ENCODE measurements at places on chromosomes 12 and 14. TPM values are rescaled to one million over a fixed set of nuclear protein-coding genes. Genes with fewer than 3 reads are reported as not detected.

Gene NGB
- total RNA-seq = not detected

Gene COL2A1
- total RNA-seq = 0.13 TPM

Gene LRRC9
- 0.24 TPM for total RNA-seq

Gene DCD
- total RNA-seq = not detected

Gene RNASE1
- 171 TPM for total RNA-seq

Gene OR10P1
- total RNA-seq = not detected

DNA sequence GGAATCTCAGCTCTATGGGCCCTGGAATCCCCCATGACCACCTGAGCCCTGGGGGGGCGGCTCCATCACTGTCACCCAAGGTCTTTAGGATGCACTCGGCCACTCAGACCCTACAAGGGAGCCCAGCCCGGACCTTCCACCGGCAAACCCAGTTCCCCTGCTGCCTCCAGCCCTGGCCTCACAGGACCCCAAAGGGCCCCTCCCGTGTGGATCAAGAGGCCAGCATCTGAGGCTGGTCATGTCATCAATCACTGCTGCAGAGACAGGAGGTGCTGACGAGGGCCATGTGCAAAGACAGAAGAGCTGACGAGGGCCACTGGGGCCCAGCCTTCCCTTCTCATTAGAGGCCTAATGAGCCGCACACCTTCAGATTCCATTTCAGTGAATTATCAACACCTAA is 39.0 kb upstream of the SFSWAP start:
- no peak for DNase-seq

GRCh38 chr12:65081496-65081895 is 39.6 kb downstream of the WIF1 start:
- DNase-seq = no peak

DNA sequence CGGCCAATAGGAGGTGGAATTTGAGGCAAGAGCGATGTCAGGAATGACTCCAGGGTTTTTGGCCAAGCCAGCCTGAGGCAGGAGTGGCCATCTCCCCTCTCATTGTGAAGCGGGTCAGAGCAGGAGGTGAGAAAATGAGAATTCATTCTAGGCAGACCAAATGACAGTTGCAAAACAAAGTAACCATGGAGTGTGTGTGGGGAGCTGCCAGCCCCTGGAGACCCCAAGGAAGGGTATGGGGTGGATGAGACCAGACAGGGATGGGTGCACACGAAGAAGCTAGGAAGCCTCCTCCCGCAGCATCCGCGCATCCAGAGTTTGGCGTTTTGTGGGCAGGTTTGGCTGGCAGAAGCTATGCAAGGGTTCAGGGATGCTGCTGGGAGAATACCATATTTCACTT is 38.8 kb downstream of the FZD10 start:
- DNase-seq = peak; percentile 65

- DNase-seq = no peak
These were observed 64.3 kb upstream of the STON2 start for GRCh38 chr14:81464253-81465002.

DNA sequence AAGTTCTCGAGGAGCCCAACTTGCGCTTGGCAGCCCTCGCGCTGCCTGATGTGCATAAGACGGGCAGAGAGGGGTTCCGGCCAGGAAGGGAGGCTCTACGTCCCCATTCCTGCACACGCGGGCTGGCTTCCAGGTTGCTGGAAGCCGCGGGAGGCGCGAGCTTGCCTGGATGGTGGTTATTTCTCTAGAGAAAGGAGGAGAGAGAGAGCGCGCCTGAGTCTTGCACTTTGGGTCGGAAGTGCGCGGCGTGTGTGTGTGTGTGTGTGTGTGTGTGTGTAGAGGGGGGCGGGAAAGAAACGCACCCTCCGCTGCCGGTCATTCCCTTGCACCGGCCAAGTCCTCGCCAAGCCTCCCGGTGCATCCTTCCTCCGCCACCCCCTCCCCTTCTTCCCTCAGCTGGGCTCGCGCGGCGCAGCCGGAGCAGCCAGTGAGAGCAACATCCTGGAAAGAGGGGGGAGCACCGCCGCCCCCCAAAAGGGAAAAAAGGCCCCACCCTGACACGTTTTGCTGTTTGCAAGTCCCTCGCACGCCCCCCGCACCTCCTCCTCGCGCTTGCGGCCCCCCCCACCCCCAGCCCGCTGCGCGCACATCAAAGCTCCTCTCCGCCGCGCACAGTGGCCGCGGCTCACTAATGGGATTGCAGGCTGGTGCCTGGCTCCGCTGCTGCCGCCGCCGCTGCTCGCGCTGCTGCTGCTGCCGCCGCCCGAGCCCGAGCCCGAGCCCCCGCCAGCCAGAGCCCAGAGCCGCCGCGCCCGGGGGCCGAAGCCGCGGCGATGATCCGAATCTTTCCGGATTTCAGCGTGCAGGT is 4.4 kb upstream of the NPAS3 start:
- DNase-seq = no peak

GRCh38 chr14:100278702-100279101 is 27.5 kb downstream of the SLC25A29 start:
- no peak for DNase-seq

GRCh38 chr14:99402950-99403349 is 77.7 kb downstream of the SETD3 start:
- DNase-seq = no peak

DNA sequence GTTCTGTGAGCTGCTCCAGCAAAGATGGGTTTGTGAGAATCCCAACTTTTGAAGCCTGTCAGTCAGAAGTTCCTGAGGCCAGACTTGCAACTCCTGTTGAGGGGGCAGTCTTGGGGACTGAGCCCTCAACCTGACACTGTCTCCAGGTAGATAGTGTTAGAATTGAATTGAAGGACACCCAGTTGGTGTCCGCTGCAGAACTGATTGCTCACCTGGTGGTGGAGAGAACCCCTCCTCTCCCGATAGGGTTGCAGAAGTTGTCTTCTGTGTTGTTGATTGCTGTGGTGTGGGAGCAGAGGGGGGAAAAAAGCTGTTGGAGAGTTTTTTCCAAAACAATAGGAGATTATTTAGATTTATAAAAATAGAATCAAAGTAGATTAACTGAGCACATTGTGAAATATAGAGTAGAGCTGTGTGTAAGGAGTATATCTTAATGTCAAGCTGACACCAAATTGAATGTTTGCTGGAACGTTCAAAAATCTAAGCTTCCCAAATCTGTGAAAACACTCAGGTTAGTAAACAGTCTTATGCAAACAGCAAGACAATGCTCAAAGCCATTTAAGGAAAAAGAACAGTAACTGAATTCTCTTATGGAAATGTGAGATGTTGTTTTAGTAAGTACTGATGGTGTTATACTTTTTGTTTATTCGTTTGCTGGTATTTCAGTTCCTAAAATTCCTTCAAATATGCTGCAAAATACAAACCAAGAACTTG is 18.6 kb downstream of the HIF1A start:
- no peak for DNase-seq

DNA sequence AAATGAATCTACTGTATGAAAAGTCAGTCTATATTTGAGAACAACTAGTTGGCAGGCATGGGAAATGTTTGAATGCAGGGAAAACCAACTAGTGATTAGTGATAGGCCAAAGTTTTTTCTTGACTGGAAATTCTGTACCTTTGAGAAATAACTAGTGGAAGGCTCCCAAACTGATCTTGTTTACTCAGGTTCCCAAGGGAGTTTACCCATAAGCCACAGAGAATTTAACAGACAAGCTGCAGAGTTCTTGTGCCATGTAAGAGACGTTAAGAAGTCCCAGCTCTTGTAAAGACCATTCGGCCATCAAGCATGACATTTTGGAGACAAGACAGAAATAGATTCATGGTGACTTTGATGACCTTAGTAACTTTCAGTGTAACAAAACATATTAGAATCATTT is 1882.8 kb upstream of the SEL1L start:
- DNase-seq = no peak

DNA sequence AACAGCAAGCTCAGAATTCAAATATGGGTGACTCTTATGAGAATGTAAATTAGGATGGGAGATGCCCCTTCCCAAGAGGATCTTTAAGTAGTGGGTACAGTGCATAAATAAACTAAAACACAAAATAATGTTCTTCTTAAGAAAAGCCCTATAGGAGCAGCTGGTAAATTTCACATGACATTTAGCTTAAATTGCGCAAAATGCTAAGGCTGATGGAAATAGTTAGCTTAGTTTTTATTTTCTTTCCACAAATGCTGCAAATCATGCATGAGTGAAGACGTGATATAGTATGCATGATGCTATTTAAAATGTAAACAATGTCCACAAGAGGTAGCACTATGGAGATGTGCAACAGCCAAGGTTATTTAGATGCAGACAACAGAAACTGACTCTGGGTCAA is 328.1 kb downstream of the ATP23 start:
- no peak for DNase-seq

DNA sequence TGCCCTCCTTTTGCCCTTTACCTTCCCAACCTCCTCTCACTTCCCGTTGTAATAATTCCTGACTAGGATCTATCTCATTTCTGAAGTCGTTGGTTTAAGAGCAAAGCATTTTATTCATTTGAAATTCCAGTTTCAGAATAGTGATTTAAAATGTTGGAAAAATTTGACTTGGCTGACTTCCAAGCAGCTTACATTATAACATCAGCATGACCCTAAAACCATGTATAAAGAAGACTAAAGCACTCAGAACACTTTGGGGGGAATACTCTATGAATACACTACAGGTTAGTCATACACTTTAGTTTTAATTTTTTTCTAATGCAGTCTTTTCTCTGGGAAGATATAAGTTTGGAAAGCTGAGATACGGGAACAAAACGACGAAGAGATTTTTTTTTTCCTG is 161.1 kb downstream of the BTG1 start:
- no peak for DNase-seq

GRCh38 chr14:104732355-104732804 is 8.4 kb downstream of the ADSS1 start:
- peak; percentile 90 for DNase-seq

GRCh38 chr12:68317047-68317667 is 15.0 kb downstream of the MDM1 start:
- DNase-seq = no peak

DNA sequence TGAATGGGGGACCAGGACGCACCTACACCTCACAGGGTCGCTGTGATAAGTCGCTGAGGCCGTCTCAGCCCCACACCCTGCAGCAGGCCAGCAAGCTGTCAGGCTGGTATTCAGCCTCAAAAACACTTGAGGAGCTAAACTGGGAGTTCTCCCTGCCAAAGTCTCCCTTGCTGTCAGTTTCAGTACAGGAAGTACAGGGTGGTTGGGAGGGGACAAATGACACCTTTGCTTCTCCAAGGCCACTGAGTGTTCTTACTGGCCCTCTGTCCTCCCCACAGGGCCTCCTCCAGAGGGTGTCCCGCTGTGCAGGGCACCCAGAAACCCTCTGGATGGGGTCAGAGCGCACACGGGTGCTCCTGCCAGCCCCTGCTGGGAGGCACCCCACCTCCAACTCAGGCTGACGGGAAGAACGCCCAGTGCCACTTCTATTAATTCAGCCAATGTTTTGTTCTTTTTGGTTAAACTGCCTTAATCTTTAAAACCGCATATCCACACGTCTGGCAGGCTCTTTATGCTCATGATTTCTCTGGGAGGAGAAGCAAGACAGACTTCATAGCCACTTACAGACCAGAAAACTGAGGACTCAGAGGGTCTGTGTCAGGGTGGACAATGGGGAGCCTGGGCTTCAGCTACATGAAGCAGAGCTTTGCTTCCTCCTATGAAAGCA is 75.9 kb downstream of the ITPK1 start:
- no peak for DNase-seq

DNA sequence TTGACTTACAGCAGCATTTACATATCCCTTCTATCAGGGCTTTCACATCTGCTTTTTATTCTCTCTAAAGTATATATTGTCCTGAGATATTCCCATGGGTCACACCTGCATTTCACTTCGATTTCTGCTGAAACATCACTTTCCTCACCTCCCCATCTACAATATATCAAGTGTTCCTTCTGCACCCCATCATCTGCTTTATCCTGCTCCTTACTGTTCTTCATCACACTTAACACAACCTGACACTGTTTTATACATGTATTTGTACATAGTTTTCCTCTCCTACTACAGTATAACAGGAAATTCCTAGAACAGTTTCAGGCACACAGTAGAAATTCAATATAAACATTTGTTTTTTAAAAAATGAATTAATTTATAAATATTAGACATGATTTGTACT is 203.1 kb downstream of the EGLN3 start:
- DNase-seq = no peak

DNA sequence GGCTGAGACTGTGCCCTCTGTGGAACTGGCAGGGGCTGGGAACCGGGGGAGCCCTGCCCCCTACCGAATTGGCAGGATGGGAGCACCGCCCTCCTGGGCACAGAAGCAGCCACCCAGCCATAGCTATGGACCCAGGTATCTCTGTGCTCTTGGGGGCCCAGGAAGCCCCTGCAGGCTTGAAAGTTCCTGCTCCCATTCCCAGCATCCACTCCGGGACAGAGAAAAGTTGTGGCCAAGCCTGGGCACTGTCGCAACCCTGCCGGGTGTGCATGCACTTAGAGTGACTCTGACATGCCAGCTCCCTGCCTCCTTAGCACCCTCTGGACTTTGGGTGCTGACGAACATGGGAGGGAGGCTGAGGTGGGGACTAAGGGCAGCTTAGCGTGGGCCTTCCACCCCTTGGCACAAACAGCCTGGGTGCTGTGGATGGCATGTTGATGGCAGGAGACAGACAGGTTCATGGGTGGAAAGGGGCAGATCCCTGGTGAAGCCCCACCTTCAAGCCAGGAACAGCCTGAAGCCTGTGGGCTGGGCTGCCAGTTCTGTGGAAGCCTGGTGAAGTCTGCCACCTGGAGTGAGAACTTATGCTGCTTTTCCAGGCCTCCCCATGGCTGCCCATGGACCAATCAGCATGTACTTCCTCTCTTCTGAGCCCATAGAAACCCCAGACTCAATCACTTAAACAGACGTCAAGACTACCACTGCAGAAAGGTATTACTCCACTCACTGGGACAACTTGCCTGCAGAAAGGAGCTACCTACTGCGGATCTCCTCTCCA is 279.0 kb downstream of the ATXN7L3B start:
- DNase-seq = no peak

DNA sequence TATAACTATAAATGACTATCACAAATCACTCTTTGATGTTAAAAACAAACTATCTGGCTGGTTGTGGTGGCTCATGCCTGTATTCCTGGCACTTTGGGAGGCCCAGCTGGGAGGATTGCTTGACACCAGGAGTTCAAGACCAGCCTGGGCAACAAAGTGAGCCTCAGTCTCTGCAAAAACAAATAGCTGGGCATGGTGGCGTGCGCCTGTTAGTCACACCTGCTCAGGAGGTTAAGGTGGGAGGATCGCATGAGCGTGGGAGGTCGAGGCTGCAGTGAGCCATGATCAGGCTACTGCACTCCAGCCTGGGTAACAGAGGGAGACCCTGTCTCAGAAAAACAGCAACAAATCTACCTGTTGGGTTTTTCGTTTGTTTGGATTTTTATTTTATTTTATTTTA is 5.4 kb downstream of the TXNRD1 start:
- no peak for DNase-seq

DNA sequence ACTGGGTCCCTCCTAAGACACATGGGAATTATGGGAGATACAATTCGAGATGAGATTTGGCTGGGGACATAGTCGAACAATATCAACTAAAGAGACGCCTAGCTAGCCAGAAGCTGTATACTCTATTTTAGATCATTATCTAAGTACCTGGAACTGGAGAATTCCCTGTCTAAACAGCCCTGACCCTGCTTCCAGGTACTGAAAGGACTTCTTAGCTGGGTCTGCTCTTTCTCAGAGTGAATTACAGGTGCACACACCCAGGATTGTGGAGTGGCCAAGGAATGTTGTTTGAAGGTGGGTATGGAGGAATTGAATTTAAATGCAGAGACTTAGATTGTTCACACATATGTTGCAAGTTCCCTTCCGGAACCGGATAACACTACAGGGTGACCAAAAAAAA is 733.0 kb downstream of the RPS29 start:
- DNase-seq = no peak

Measured in cardiac septum (tissue), 1 donor.